ENCODE measurements at places on chromosomes 2 and 18.

- no peak for DNase-seq
Observed at GRCh38 chr2:105431367-105432043, 32.7 kb upstream of the FHL2 start.

- no peak for DNase-seq
Observed at GRCh38 chr2:222851956-222852617, 8.7 kb upstream of the ACSL3 start.

DNA sequence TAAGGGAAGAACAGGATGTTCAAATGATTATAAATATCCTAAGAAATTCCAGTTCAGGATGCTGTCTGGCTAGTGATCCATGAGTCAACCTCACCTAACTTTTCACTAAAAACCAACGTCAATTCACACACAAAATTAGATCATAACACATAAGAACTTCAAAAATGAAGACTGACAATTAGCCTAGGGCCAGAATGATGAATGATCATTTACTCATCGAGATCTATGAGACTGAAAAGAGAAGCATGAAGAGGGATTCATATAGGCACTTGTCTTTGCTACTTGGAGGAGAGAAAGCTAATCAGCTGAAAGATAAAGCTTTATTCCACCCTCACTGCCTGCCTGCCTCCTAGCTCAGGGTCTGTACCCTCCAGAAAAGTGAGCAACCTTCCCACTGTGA is 29.8 kb downstream of the ADD2 start:
- DNase-seq = no peak

DNA sequence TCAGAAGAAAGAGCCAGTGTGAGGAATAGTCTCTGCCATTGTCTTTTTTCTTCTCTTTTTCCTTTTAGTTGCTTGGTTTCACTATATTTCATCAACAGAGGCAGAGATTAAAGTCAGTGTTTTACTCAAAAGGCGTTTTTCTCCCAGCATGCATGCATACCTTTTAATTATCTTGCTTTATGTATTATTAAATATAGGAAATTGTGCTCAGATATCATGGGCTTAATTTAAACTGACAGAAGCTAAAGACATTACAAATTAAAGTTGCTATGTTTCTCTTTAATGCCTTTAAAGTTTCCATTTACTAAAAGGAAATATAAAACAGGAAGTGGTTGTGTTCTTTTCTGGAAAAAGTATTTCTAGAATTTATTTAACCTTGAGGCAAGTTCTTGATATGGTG is 223.3 kb upstream of the ATP5MC3 start:
- no peak for DNase-seq

- DNase-seq = no peak
Observed at GRCh38 chr2:39380525-39381150, 56.4 kb downstream of the MAP4K3 start.

DNA sequence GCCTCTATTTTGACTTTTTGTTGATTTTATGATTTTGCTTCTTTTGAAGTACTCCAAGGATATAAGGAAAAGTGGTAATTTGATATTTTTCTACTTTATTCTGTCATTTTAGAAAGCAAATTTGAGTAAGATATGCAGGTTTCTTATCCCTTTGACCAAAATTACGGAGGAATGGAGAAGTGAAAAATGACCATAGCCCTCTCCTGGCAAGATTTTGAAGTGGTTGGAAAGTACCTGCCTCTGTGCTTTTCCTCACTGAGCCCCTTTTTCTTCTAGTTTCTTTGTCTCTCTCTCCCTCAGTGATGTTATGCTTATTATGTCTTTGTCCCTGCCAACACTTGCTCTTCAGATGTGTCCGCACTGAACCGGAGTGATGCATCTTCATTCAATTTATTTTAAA is 898.1 kb downstream of the EPHA4 start:
- DNase-seq = no peak

- DNase-seq = no peak
Observed at GRCh38 chr18:40186677-40187076, 1768.4 kb upstream of the PIK3C3 start.

- no peak for DNase-seq
Observed at GRCh38 chr18:41617647-41618046, 337.4 kb upstream of the PIK3C3 start.

DNA sequence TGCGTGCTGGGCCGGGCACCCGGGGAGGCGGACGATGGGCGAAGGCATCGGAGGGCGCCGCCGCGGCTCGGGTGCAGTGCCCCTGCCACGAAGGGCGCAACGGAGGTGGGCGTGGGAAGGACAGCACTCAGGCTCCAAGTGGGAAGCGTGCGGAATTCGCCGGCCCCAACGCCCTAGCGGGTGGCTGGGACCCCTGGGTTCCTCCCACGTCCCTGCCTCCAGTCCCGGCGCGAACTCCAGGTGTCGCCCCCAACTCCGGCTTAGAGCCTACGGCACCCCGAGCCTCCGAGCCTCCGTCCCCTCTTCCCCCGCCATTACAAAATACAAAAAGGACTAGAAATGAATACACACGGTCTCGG is 1.3 kb downstream of the CYP27C1 start:
- no peak for DNase-seq

GRCh38 chr2:207397917-207398655 is 131.7 kb upstream of the CREB1 start:
- no peak for DNase-seq

GRCh38 chr2:151097895-151098294 is 163.8 kb downstream of the RBM43 start:
- DNase-seq = no peak

DNA sequence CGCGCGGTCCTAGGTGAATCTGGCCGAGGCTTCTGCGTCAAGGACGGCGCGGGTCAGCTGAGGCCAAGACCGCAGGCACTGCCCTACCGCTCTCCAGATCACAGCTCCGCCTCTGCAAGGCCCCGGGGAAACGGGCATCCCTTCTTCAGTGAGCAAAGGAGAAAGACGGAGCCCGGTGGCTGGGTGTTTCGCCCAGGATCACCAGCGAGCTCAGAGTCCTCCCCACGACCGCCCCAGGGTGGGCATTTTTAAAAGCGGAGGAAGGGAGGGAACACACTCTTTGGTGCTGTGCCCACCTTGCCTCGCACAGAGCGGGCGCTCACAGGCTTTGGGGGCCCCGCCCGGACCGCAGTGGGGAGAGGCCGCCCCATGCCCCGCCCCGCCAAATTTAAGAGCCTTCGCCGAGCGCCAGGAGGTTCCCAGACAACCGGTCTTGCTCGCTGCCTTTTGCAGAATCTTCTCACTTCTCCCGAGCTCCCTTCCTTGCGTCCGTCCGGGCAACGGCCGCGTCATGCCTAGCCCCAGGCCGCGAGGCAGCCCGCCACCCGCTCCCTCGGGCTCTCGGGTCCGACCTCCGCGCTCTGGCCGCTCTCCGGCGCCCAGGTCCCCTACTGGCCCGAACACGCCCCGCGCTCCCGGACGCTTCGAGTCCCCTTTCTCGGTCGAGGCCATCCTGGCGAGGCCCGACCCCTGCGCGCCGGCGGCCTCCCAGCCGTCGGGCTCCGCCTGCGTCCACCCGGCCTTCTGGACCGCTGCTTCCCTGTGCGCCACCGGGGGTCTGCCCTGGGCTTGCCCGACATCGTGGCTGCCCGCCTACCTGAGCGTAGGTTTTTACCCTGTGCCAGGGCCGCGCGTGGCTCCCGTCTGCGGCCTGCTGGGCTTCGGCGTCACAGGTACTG is at the start of gene NOTO:
Gene NOTO (plus strand): TSS at position 419 of the 899 bp plus-strand sequence. CDS start 93 bp downstream, at position 512.
- no peak for DNase-seq

DNA sequence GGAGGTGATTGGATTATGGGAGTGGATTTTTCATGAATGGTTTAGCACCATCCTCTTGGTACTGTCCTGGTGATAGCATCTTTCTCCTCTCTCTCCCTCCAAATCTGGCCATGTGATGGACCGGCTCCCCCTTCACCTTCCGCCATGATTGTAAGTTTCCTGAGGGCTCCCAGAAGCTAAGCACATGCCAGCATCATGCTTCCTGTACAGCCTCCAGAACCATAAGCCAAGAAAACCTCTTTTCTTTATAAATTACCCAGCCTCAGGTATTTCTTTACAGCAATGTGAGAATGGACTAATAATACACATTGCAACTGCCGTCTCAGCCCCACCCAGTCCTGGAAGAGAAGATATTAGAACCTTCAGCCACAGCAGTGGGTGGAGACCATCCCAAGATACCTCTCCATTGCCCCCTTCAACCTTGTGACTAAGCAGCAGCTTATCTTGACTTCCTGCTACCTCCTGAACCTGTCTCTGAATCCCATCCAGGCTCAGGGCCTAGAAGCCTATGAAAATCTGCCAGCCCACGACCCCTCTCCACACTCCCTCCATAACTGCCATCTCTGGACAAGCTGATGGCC is 81.8 kb upstream of the AGAP1 start:
- no peak for DNase-seq

- DNase-seq = no peak
Observed at GRCh38 chr18:7291046-7291445, 60.2 kb downstream of the LRRC30 start.

DNA sequence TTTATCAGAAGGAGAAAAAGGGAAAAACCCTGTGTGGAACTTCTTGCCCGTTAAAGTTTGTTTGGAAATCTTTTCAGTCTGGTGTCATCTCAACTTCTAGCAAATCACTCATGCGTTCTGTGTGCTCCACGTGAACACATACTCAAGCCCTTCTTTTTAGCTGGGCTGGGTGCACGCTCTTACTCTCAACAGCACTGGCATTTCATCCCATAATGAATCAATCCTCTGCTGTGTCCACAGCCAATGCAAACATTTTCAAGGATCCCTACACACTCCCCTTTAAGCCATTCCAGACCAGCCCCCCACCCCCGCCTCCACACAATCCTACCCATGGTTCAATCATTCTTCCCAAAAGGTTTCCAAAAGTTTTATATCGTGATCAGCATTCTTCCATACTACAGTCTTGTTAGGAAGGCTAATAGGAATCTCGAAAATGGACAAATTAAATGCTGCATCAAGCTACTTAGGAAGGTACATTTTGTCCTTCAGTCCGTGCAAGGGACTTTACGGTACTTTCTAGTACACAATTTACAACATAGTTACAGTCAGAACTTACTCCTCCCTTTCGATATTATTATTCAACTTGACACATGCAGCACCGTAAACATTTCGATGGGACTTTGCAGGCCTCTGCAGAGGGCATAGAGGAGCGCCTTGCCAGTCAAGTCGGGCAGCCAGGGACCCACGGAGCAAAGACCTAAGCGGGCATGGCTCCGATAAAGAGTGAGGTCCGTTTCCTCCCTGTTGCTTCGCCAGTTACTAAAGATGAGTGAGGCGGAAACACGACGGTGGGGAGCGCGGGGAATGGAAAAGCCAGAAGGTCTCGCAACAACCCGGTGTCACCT is 1.4 kb downstream of the PTGR3 start:
- DNase-seq = no peak

- DNase-seq = peak; percentile 72
Observed at GRCh38 chr2:121088251-121089165, 196.5 kb downstream of the TFCP2L1 start.

- no peak for DNase-seq
Observed at GRCh38 chr18:13688191-13689136, 37.9 kb downstream of the FAM210A start.
